Trophoblast cell (in vitro differentiated cells and primary cell): ENCODE measurements at places on chromosomes 4 and X.

- DNase-seq, result no peak
- no peak overlapping the region for H3K4me3 ChIP-seq
- H3K27ac ChIP-seq, result no peak overlapping the region
- H3K36me3 ChIP-seq, result peaks cover 3% of the 10 kb centered on the region
- H3K27me3 ChIP-seq, result no peaks in the 10 kb centered on the region
Measured at GRCh38 chrX:15751155-15751819, 13.2 kb downstream of the CA5B start.

DNA sequence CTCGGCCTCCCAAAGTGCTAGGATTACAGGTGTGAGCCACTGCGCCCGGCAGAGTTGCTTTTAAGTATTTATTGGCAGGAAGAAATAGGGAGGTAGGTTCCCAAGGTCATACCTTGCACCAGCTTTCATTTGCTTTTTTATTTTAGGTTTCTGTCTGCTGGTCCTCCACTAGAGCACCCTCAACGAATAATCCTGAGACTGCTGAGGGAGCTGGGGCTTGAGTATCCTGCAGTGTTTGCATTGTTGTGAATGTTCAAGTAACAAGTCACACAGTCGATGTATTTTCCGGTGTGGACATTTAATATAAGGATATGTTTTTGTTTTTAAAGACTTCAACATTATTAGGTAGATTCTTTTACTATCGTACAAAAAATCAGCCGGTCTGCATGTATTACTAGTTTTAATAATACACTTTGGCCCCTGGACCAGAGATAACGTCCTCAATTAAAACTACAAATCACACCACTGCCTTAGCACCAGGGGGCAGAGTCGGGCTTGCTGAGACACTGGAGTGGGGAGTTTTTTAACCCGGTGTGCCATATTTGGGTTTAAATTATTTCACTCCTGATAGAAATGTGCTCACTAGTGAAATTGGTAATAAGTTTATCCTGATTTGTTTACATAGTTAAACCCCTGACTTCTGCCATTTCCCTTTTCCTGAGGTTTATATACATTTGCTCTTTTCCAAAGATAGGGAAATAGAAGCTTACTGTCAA, 11.6 kb downstream of the SMIM20 start:
- peak; percentile 42 for DNase-seq
- H3K27me3 ChIP-seq, result no peaks in the 10 kb centered on the region
- peaks cover 1% of the 10 kb centered on the region for H3K36me3 ChIP-seq
- H3K4me3 ChIP-seq, result no peak overlapping the region
- H3K27ac ChIP-seq, result no peak overlapping the region

- no peaks in the 10 kb centered on the region for H3K4me1 ChIP-seq
- no peaks in the 10 kb centered on the region for H3K36me3 ChIP-seq
- DNase-seq, result peak; percentile 59
- H3K27me3 ChIP-seq, result no peaks in the 10 kb centered on the region
Measured at GRCh38 chr4:123102897-123103471, 180.6 kb upstream of the NUDT6 start.

DNA sequence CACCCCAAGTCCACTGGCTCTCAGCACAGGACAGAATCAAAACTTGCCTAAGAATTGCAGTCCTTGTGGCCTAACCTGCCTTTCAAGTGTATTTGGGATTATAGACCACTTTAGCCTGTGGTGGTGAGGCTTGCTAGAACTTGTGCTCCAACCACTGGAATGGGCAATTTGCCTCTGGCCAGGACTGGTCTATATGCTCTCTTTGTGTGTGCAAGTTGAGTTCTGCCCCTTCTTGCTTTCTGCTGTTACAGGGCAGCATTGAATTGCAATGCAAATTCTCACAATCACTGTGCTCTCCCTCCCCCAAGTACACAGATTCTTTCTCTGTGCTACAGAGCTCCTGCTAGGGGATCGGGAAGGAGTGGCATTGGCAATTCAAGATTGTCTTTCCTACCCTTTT, 233.6 kb upstream of the DIPK2B start:
- H3K36me3 ChIP-seq, result no peaks in the 10 kb centered on the region
- no peak overlapping the region for H3K27ac ChIP-seq
- peaks cover 2% of the 10 kb centered on the region for H3K4me1 ChIP-seq

DNA sequence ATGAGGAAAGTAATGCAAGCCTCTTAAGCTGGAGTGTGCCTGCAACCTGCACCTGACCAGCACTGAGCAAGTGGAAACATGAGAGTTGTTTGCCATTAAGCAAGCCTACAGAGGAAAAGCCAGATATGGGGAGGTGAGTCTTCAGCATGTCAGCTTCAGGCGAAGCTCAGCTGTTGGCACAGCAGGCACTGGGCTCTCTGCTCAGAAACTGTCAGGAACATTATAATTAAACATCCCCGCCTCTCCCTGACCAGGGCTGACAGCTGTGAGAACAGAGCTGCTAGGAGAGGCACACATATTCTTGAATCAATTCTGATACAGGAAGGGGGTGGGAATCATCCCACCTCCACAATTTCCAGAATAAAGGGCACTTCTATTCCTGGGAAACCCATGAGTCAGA, 19.0 kb upstream of the DCX start:
- no peak overlapping the region for H3K4me3 ChIP-seq
- DNase-seq, result no peak
- H3K36me3 ChIP-seq, result no peaks in the 10 kb centered on the region
- H3K27ac ChIP-seq, result no peak overlapping the region
- no peaks in the 10 kb centered on the region for H3K4me1 ChIP-seq
- no peaks in the 10 kb centered on the region for H3K27me3 ChIP-seq

DNA sequence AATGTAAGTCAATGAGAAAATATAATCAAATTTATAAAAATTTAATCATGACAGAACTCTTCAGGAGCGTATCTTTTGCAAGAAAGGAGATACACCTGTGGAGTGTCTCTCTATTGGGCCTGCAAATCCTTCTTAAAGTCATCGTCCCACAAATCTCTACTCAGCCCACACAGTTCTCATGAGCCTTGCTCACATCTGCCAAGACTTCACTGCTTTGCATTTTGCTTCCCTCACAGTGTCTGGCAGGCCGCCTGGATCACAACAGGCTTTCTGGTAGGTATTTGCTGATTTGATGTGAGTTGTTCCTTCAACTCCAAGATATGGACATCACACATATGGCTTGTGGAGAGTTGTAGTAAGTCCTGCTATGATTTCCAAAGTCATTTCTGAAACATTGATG, 183.1 kb upstream of the ARX start:
- H3K27ac ChIP-seq, result no peak overlapping the region
- no peak overlapping the region for H3K4me3 ChIP-seq
- no peaks in the 10 kb centered on the region for H3K27me3 ChIP-seq
- H3K36me3 ChIP-seq, result no peaks in the 10 kb centered on the region
- no peaks in the 10 kb centered on the region for H3K4me1 ChIP-seq

DNA sequence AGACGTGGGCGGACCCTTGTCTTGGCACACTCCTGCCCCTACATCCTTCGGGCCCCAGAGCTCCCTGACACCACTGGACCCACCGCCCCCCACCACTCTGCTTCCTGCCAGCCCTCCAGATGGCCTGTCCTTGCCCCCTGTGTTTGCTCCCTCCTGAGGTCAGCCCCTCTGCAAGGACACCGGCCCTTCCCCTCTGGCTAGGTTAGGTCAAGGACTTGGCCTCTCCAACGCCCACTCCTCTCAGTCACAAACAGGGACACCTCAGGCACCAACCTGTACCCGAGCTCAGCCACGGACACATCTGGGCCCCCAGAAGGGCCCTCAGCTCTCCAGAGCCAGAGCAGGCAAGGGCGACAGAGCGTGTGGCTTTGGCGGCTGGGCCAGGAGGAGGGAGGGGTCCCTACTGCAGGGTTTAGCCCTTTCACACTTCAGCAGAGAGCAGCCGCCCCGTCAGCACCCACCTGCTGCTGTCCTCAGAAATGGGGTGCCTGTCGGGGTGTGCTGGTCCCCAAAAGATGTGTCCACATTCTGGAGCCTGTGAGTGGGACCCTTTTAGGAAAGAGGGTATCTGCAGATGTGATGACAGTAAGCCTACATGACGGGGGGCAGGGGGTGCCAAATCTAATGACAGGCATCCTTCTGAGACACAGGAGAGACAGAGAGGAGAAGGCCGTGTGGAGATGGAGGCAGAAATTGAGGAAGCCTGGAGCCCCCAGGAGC, 23.5 kb upstream of the DUSP9 start:
- H3K4me1 ChIP-seq, result no peaks in the 10 kb centered on the region
- H3K27ac ChIP-seq, result no peak overlapping the region
- H3K4me3 ChIP-seq, result no peak overlapping the region
- H3K27me3 ChIP-seq, result no peaks in the 10 kb centered on the region

GRCh38 chr4:14269824-14270223, 642.3 kb upstream of the BOD1L1 start:
- H3K27me3 ChIP-seq, result no peaks in the 10 kb centered on the region
- H3K27ac ChIP-seq, result no peak overlapping the region
- DNase-seq, result peak; percentile 7
- H3K4me1 ChIP-seq, result no peaks in the 10 kb centered on the region
- no peaks in the 10 kb centered on the region for H3K36me3 ChIP-seq

GRCh38 chr4:123449362-123449761, 52.8 kb downstream of the SPRY1 start:
- H3K36me3 ChIP-seq, result no peaks in the 10 kb centered on the region
- no peak overlapping the region for H3K27ac ChIP-seq
- no peaks in the 10 kb centered on the region for H3K27me3 ChIP-seq
- peaks cover 1% of the 10 kb centered on the region for H3K4me1 ChIP-seq
- H3K4me3 ChIP-seq, result no peak overlapping the region
- no peak for DNase-seq

- H3K4me3 ChIP-seq, result no peak overlapping the region
- H3K36me3 ChIP-seq, result no peaks in the 10 kb centered on the region
- no peaks in the 10 kb centered on the region for H3K4me1 ChIP-seq
- no peak for DNase-seq
- no peaks in the 10 kb centered on the region for H3K27me3 ChIP-seq
Measured at GRCh38 chrX:1084689-1085088, 127.8 kb downstream of the CRLF2 start.

DNA sequence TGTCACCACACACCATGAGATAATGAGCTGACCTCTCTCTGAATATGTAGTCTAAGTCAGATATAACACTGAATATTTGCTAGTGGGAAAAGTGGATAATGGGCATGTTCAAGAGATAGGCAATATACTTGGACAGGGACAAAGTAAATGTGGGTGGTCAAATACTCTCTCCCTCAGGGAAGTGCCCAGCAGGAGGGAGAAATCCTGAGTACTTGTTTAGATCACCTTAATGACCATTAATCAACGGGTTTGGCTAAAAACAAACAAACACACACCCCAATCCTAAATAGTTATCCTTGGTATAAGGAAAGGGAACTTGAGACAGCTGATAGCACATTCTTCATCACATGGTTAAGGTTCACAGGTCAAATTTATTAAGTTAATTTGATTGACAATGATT, 933.5 kb downstream of the C4orf33 start:
- H3K4me1 ChIP-seq, result no peaks in the 10 kb centered on the region
- H3K27ac ChIP-seq, result no peak overlapping the region
- no peak for DNase-seq
- no peaks in the 10 kb centered on the region for H3K27me3 ChIP-seq
- H3K36me3 ChIP-seq, result no peaks in the 10 kb centered on the region
